Stimulated activated CD8-positive, alpha-beta memory T cell treated with anti-CD3 and anti-CD28 coated beads, Interleukin-15, amount 100 ng/mL, for 1 hour (primary cell): ENCODE measurements at places on chromosomes 5 and 9.

DNA sequence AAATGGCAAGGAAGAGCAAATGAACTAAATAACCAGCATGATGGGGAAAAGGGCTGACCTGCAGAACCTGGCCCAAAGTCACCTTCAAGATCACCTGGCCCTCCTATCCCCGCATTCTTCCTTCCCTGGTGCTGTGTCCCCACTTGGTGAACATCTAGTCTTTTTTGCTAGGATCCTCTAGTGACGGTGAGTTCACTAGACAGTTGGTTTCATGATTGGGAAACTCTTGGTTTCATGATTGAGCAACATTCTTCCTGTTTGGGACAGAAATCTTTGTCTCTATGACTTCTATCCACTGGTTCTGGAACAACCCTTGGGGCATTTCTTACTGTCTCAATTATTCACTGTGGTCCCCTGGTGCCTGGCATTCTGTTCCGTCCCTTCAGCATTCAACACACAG is 50.2 kb upstream of the DAB2IP start:
- DNase-seq, result no peak

DNA sequence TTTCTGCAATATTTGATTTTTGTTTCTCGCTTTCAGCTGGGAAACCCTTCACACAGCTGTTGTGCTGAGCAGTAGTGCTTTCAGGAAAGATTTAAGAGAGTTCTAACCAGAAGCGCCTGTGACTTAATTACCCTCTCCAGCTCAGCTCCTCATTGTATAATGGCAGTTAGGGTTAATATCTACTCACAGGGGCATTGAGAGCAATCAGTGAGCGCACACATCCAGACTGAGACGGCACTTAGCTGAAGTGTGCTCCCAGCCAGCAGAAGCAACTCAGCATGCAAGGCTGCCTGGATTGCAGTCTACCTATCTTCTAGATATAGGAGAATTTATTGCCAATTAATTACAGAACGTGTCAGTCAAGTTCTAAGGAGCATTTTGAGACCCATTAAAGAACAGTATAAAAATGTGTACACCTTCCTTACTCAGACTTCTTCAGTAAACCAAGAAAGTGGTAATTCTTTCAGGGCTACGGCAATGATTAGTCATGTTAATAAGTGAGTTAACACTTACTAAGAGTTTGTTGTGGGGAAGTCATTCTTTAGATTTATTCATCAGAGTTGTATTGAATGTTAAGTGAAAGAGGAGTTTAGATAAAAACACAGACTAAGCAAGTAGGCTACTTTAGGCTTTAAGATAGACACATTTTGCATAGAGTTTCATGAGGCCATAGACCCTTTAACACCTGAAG is 111.7 kb upstream of the PCAT7 start:
- DNase-seq, result no peak

- no peak for DNase-seq
Observed at GRCh38 chr9:121656941-121657470, 5.6 kb downstream of the DAB2IP start.

DNA sequence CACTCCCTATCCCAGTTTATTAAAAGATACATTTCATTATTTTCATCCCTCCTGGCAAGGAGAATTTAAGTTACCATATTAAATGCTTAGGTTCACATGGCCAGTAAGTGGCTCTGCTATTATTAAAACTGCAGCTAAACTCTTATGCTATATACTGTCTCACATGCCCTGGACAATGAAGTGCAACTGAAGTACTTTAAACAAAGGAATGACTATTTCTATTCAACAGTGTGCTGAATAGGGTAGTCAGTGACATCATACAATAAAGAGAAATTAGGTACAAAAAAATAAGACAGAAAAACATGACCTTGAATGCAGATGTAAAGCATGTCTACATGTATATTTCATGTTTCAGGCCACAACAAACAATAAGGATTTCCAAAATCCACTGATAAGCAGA is 282.6 kb upstream of the SMC2 start:
- DNase-seq, result no peak

- DNase-seq, result no peak
Observed at GRCh38 chr5:139417214-139417613, 13.3 kb upstream of the SPATA24 start.

- no peak for DNase-seq
Observed at GRCh38 chr5:163407034-163407655, 30.2 kb upstream of the CCNG1 start.

- no peak for DNase-seq
Observed at GRCh38 chr9:107614765-107615164, 125.2 kb upstream of the KLF4 start.

- no peak for DNase-seq
Observed at GRCh38 chr9:38298503-38298902, 94.0 kb upstream of the ALDH1B1 start.

DNA sequence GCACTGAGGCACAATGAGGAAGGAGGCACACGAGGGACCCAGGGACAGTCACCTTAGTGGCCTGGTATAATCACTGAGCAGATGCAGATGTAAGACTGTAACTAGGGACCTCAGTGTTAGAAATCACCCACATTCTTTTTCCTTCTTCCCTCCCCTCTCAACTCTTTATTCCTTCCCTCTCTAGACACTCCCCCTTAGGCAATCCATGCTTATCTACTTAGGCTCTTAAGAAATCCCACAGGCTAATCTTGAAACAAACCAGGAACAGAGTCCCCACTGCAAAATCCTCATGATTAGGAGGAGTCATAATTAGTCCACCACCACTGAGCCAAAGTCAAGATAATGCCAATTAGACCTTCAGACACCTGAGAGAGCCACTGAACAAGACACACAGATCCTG is 84.7 kb downstream of the ELAVL2 start:
- no peak for DNase-seq

- DNase-seq, result no peak
Observed at GRCh38 chr5:158725297-158725851, 374.3 kb downstream of the EBF1 start.

GRCh38 chr5:162824360-162824759 is 613.0 kb upstream of the CCNG1 start:
- DNase-seq, result no peak

DNA sequence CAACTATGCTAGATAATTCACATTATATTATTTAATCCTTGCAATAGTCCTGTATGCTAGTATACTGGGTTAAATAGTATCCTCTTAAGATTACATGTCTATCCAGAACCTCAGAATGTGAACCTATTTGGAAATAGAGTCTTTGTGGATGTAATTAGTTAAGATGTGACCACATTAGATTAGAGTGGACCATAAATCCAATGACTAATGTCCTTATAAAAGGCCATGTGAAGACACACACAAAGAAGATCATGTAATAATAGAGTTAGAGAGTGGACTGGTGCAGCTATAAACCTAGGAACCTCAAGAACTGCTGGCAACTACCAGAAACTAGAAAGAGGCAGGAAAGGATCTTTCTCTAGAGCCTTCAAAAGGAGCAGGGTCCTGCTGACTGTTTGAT is 263.6 kb upstream of the PTGER4 start:
- DNase-seq, result no peak

GRCh38 chr9:92660266-92660665 is 9.7 kb downstream of the IPPK start:
- DNase-seq, result no peak

GRCh38 chr5:6372251-6373080 is 5.9 kb downstream of the MED10 start:
- DNase-seq, result no peak

- DNase-seq, result no peak
Observed at GRCh38 chr9:113594484-113595299, 131.2 kb downstream of the RGS3 start.

DNA sequence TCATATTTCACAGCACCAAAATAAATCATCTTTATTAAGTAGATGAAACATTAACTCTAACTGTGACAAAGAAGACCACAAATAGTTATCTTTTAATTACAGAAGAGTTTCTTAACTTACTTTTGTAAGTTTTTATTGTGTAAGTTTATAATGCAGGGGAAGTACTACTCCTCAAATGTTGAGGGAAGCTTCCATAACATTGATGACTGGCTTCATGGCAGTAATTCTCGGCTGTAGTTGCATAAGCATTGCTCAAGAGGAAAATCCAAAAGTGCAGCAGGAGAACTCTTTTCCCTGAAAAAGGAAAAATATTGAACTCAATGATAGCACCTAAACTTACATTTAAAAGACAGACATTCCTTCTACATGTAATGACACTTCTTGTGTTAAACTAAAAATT is 4.6 kb downstream of the TSLP start:
- no peak for DNase-seq

DNA sequence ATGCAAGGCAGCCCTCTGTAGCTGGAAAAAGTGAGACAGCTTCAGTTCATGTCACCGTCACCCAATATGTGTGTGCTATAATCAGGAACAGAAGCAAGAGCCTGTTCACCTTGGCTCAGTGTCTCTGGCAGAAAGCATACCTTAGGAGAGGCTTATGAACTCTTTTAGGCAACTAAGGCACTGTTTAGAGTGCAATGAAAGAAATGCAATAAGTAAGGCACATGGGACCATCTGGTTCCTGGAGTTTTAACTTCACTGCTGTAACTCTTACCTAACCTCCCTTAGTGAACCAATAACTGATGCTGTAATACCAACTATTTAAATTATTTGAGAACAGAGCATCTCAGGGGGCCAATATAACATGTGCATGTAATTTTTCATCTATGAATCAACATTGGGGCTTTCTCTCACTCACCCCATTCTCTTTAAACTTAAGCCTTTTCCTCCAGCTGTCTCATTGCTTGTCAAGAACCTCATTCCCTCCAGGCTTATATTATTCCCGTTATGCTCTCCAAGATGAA is 32.4 kb downstream of the C9 start:
- no peak for DNase-seq

DNA sequence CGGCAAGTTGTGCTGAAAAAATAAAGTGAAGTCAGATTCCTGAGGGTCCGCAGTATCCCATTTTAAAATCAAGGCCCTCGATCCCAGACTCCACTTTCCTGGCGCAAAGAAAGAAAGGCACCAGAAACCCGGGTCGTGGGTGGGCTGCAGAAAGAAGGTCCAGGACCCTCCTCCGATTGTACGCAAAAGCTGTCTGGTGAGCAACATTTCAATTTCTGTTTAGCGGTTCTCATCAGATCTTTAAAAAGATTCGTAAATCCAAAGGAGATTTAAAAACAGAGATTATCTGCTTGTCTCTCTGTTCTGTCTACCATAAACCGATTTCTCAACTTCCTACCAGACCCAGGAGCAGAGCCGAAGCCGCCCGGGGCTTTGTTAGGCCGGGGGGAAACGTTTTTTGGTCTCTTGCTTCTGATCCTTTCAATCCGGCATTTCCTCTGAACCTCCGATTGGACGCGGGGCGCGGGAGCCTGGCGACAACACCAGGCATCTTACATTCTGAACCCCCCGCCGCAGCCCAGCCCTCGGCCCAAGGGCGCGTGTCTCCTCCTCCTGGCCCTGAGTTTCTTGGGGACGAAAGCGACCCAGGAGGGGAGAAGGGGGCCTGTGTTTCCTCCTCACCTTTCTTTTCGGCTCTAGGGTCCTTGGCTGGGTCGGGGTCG is 746 bp downstream of the NKX2-5 start:
- DNase-seq, result no peak

- no peak for DNase-seq
Observed at GRCh38 chr5:56358703-56359681, 125.9 kb upstream of the ANKRD55 start.

- no peak for DNase-seq
Observed at GRCh38 chr5:37086466-37087173, 162.6 kb downstream of the CPLANE1 start.

GRCh38 chr9:89844535-89844934 is 239.7 kb downstream of the GADD45G start:
- no peak for DNase-seq

GRCh38 chr9:117191504-117192261 is 223.2 kb downstream of the ASTN2 start:
- no peak for DNase-seq

- no peak for DNase-seq
Observed at GRCh38 chr9:6068983-6069382, 53.6 kb upstream of the RANBP6 start.

DNA sequence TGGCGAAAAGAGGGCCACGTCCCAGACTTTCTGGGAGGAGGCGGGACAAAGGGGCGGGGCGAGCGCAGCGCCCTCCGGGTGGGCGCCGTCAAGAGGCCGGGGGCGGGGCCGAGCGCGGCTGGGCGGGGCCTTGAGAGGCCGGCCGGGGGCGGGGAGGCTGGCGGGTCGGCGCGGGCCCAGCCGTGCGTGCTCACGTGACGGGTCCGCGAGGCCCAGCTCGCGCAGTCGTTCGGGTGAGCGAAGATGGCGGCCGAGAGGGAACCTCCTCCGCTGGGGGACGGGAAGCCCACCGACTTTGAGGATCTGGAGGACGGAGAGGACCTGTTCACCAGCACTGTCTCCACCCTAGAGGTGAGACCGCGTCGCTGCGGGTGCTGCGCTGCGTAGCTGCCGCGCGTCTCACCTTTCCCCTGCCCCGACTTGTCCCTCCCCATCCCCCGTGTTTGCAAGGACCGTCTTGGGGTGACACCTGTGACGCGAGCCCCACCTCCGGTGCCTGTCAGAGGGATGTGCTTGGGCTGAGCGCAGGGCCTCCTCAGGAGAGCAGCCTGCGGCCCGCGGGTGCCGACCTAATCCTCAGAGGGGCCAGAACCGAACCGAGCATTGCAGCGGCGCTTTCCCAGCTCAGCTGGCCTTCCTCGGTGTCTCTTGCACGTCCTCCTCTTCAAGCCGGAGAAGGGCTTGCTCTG is at the start of gene SNX2:
Gene SNX2, plus strand, starts transcription at position 220 of the 689 bp plus-strand sequence. Its CDS starts 24 bp downstream, at position 244.
- DNase-seq, result peak; percentile 74

DNA sequence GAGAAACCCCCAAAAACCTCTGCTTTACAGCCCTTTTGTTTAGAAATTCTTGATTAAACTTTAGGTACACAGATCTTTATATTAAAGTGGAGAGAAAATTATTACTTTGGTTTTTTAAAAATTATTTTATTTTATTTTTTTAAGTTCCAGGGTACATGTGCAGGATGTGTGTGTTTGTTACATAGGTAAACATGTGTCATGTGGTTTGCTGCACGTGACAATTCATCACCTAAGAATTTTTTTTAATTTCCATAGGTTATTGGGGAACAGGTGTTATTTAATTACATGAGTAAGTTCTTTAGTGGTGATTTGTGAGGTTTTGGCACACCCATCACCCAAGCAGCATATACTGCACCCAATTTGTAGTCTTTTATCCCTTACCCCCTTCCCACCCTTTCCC is 581.7 kb downstream of the CSNK1G3 start:
- DNase-seq, result no peak

- no peak for DNase-seq
Observed at GRCh38 chr5:73640861-73641320, 14.9 kb downstream of the ARHGEF28 start.

- DNase-seq, result no peak
Observed at GRCh38 chr9:5479994-5480694, 29.8 kb downstream of the CD274 start.

- DNase-seq, result no peak
Observed at GRCh38 chr9:77210116-77210515, 32.8 kb downstream of the VPS13A start.
